ENCODE measurements at places on chromosomes 3 and 15.

- no peak overlapping the region for H3K4me3 ChIP-seq
- DNase-seq = no peak
- peak overlapping the region; percentile 60 for H3K27ac ChIP-seq
- H3K27me3 ChIP-seq = no peaks in the 10 kb centered on the region
Observed at GRCh38 chr15:64697911-64698369, 77.4 kb downstream of the RBPMS2 start.

- H3K27me3 ChIP-seq = no peaks in the 10 kb centered on the region
- H3K36me3 ChIP-seq = no peaks in the 10 kb centered on the region
- no peaks in the 10 kb centered on the region for H3K4me1 ChIP-seq
- no peak for DNase-seq
- H3K27ac ChIP-seq = no peak overlapping the region
Observed at GRCh38 chr3:189519458-189519857, 111.7 kb upstream of the TP63 start.

DNA sequence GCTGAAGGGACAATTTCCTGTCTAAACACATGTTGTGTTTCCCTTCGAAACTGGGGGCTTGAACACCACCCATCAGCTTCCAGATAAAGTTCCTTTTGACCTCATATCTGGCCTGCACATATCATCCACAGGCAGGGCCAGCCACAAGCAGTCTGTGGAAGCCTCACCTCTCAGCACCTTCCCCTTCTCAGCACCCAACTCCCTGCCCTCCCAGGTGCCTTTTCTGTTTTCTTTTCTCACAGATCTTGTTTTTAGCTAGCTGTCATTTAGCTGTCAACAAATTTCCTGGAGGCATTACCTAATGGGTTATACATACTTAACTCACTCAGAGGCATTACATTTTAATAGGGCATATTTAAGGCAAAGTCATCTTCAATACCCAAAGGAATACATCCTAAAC is 93.9 kb downstream of the SEMA6D start:
- H3K27ac ChIP-seq = no peak overlapping the region
- H3K4me3 ChIP-seq = no peak overlapping the region
- H3K27me3 ChIP-seq = no peaks in the 10 kb centered on the region
- DNase-seq = no peak
- no peaks in the 10 kb centered on the region for H3K36me3 ChIP-seq

DNA sequence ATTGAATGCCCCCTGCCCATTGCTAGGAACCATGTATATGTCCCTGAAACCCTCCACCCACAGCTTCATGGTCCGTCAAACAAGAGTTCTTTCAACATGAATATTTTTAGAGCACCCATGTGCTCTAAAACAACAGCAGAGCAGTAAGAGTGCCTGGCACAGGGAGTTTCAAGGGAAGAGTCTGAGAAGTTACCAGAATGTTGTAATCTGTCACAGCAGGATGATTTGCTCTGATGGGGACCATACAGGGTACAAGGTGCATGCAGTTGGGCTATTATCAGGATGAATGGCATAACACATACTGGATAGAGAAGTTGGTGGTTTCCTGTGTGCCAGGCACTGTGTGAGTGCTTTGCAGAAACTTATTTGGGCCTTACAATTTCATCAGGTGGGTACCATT is 27.8 kb upstream of the FLNB start:
- H3K27ac ChIP-seq = no peak overlapping the region
- no peaks in the 10 kb centered on the region for H3K27me3 ChIP-seq
- no peak for DNase-seq

- H3K27me3 ChIP-seq = peaks cover 17% of the 10 kb centered on the region
- peaks cover 4% of the 10 kb centered on the region for H3K36me3 ChIP-seq
- peak overlapping the region; percentile 92 for H3K4me3 ChIP-seq
- peak; percentile 49 for DNase-seq
- H3K27ac ChIP-seq = peak overlapping the region; percentile 99
- peaks cover 22% of the 10 kb centered on the region for H3K4me1 ChIP-seq
Observed at GRCh38 chr3:149657321-149657925, 402 bp downstream of the WWTR1 start.

- H3K36me3 ChIP-seq = no peaks in the 10 kb centered on the region
- H3K27ac ChIP-seq = peak overlapping the region; percentile 35
- H3K4me3 ChIP-seq = peak overlapping the region; percentile 38
Observed at GRCh38 chr15:101615986-101616848, 36.0 kb downstream of the TM2D3 start.

DNA sequence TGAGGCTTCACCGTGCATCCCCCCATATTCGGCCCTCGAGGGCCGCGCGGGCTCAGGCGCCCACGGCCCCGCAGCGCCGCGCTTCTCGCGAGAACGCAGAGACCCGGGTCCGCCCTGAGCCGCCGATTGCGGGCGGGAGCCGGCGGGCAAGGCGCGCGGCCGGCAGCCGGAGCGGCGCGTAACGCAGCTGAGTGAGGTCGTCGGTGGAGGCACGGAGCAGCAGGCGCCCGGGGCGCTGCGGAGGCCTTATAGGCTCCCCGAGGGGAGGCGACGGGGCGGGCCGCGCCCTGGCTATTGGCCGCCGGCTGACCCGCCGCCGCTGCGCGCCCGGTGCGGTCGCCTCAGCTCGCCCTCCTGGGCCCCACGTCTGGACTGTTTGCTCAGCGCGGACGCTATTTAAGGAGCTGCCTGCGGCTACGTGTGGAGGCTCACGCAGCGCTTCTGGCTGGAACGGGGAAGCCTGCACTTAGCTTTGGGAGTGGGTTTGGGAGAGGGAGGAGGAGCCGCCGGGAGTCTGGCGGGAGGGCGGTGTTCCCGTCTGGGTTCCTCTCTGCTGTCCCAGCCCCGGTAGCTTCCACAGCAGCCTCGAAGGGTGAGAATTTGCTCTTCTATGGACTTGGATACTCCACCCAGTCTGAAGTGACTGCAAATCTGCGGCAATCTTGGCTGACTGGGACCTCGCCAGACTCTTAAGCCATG is at the start of gene PLOD2:
Gene PLOD2, minus strand, starts transcription at position 221 of the 699 bp plus-strand sequence. Its CDS starts 195 bp downstream, at position 26.
- peak within 1 kb of the TSS; percentile 92 for H3K4me3 ChIP-seq
- H3K4me1 ChIP-seq = peaks cover 40% of the 10 kb centered on the region
- H3K27ac ChIP-seq = peak within 1 kb of the TSS; percentile 98

- H3K27ac ChIP-seq = no peak overlapping the region
- H3K27me3 ChIP-seq = no peaks in the 10 kb centered on the region
- H3K4me3 ChIP-seq = no peak overlapping the region
- H3K36me3 ChIP-seq = no peaks in the 10 kb centered on the region
- DNase-seq = no peak
Observed at GRCh38 chr3:17138246-17139039, 253.7 kb downstream of the PLCL2 start.

GRCh38 chr3:161694682-161695564 is 198.3 kb downstream of the OTOL1 start:
- H3K4me3 ChIP-seq = no peak overlapping the region
- H3K27me3 ChIP-seq = no peaks in the 10 kb centered on the region
- H3K27ac ChIP-seq = no peak overlapping the region
- no peaks in the 10 kb centered on the region for H3K4me1 ChIP-seq

DNA sequence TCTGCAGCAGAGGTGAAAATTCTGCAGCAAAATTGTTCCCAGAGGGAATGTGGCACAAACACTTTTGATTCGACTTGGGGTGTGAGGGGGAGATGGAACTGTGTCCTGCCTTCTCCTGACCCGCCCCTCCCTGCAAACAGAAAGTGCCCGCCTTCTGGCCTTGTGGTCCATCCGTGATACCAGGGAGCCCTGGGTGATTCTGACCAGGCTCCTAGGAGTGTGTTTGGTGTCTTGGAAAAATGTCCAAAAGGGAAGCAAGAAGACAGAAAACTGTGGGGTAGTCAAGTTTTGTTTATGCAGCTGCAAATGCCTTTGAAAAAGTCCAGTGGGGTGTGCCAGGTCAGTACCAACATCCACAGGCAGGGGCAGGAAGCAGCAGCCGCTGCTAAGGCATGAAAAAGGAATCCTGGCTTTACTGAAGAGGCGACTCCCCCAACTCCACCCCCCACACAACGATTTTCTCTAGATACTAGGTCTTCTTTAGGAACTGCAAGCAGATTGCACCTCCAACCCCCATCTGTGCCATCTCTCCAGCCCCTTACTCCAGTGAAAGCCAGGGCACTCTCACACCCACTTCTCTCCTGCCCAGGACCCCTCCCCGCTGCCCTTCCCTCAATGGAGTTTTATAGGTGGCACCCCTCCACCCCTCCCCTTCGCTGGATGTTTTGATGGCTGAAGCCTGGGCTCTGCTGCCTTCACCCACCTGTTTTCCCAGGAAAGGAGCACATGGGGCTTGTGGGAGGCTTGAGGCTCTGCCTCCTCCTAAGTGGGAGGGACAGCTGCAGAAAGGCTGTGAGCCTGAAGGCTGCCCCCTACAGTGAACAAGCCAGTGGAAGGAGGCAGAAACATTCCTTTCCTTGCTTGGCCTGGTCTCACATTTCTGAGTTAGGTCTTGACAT is 82.4 kb upstream of the HERC1 start:
- H3K27me3 ChIP-seq = peaks cover 10% of the 10 kb centered on the region
- peak overlapping the region; percentile 69 for H3K27ac ChIP-seq
- H3K4me1 ChIP-seq = peaks cover 6% of the 10 kb centered on the region
- H3K36me3 ChIP-seq = no peaks in the 10 kb centered on the region
- H3K4me3 ChIP-seq = no peak overlapping the region

GRCh38 chr15:50224606-50225005 is 40.9 kb downstream of the HDC start:
- H3K27me3 ChIP-seq = no peaks in the 10 kb centered on the region
- H3K36me3 ChIP-seq = peaks cover 10% of the 10 kb centered on the region
- no peak overlapping the region for H3K27ac ChIP-seq
- no peak overlapping the region for H3K4me3 ChIP-seq
- DNase-seq = no peak
- H3K4me1 ChIP-seq = peaks cover 7% of the 10 kb centered on the region

- no peaks in the 10 kb centered on the region for H3K4me1 ChIP-seq
- H3K36me3 ChIP-seq = no peaks in the 10 kb centered on the region
- no peak for DNase-seq
Observed at GRCh38 chr3:194833114-194833910, 147.6 kb downstream of the FAM43A start.

DNA sequence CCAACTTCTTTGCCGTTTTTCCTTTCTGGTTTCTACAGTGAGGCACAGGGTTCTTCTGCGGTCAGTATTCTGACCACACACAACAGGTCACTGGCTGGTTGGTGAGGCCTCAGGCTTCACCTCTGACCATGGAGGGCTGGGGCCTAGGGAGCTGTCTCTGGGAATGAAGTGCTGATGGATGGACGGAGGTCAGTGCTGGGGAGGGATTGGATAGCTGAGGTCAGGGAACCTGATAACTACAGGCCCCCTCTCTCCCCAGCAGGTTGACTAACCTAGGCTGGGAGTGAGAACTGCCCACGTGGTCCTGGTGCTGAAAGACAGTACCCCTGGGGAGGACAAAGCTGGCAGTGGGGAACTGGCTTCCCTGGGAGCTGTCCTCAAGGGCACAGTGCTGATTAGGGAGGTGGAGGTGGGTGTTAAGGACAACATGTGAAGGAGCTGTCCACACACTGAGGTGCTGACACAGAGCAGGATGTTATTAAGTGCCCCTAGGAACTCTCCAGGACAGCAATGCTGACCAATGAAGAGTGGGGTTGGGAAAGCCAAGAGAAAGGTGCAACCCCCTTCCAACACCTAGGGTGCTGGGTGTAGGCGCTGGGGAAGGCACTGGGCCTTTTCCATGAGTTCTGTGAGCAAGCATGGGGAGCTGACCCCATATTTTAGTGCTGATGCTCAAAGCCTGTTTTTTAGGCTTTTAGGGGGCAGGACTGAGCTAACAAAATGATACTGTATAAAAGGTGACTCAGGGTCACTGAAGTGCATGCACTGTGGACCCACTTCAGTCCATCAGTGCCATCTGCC is 45.2 kb downstream of the ATP2B2 start:
- H3K36me3 ChIP-seq = no peaks in the 10 kb centered on the region
- H3K27me3 ChIP-seq = peaks cover 32% of the 10 kb centered on the region
- H3K4me1 ChIP-seq = no peaks in the 10 kb centered on the region
- no peak overlapping the region for H3K4me3 ChIP-seq
- peak; percentile 94 for DNase-seq

DNA sequence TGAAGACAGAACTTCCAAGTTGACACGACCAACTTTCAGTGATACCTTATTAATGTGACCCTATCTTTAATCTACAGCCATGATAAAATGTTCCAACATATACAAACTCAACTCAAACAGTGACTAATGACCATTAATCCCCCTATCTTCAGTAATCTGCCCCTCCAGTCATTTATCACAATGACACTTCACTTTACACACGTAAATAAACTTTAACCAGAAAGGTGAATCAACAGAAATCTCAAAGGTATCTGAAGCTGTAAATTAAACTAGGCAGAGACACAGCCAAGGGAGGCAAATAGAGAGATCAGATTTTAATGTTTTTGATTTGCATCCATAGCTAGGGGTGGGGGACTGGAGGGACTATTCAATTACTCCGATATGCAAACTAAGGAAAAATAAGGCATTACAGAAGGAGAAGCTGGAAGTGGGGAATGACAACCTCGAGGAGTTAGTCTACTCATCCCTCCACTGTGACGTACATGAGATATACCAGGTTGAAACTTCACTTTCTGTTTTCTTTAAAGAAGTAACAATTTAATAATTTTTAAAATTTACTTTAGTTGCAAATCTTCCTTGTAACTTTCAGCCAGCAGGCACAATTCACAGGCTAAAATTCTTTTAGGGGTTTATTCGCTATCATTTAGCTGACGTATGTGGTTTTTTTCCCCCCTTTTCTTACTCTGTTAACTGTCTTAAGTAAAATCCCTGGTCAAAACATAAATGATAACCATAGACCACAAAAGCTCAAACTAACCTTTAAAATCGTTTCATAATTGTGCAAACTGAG is 751.0 kb downstream of the ROBO1 start:
- H3K27ac ChIP-seq = no peak overlapping the region
- H3K4me1 ChIP-seq = peaks cover 32% of the 10 kb centered on the region
- H3K4me3 ChIP-seq = no peak overlapping the region
- DNase-seq = no peak

GRCh38 chr3:58202917-58203360 is 7.8 kb downstream of the DNASE1L3 start:
- no peak overlapping the region for H3K27ac ChIP-seq
- H3K4me3 ChIP-seq = no peak overlapping the region

- no peaks in the 10 kb centered on the region for H3K27me3 ChIP-seq
- H3K4me1 ChIP-seq = no peaks in the 10 kb centered on the region
- no peak for DNase-seq
- H3K27ac ChIP-seq = no peak overlapping the region
Observed at GRCh38 chr15:101161656-101162055, 90.2 kb downstream of the CHSY1 start.

- H3K4me3 ChIP-seq = no peak overlapping the region
- peaks cover 2% of the 10 kb centered on the region for H3K36me3 ChIP-seq
- H3K27me3 ChIP-seq = peaks cover 5% of the 10 kb centered on the region
- DNase-seq = no peak
Observed at GRCh38 chr3:46221938-46222337, 13.8 kb upstream of the CCR1 start.

GRCh38 chr3:141370065-141370533 is 1.8 kb downstream of the ZBTB38 start:
- peak overlapping the region; percentile 42 for H3K27ac ChIP-seq
- H3K36me3 ChIP-seq = no peaks in the 10 kb centered on the region
- no peak overlapping the region for H3K4me3 ChIP-seq
- H3K27me3 ChIP-seq = no peaks in the 10 kb centered on the region
- no peak for DNase-seq

GRCh38 chr3:53808496-53808895 is 37.7 kb downstream of the CHDH start:
- H3K27me3 ChIP-seq = peaks cover 6% of the 10 kb centered on the region
- no peak overlapping the region for H3K27ac ChIP-seq
- H3K36me3 ChIP-seq = no peaks in the 10 kb centered on the region
- peaks cover 9% of the 10 kb centered on the region for H3K4me1 ChIP-seq

- DNase-seq = no peak
- H3K27me3 ChIP-seq = no peaks in the 10 kb centered on the region
- H3K36me3 ChIP-seq = no peaks in the 10 kb centered on the region
- no peak overlapping the region for H3K4me3 ChIP-seq
- H3K4me1 ChIP-seq = no peaks in the 10 kb centered on the region
Observed at GRCh38 chr3:191148131-191148530, 50.9 kb upstream of the OSTN start.

All from progenitor cell of endocrine pancreas (in vitro differentiated cells).